Lower leg skin (tissue), 4 donors: ENCODE measurements at places on chromosomes 4 and X. TPM values are rescaled to one million over a fixed set of nuclear protein-coding genes. Genes with fewer than 3 reads are reported as not detected.

DNA sequence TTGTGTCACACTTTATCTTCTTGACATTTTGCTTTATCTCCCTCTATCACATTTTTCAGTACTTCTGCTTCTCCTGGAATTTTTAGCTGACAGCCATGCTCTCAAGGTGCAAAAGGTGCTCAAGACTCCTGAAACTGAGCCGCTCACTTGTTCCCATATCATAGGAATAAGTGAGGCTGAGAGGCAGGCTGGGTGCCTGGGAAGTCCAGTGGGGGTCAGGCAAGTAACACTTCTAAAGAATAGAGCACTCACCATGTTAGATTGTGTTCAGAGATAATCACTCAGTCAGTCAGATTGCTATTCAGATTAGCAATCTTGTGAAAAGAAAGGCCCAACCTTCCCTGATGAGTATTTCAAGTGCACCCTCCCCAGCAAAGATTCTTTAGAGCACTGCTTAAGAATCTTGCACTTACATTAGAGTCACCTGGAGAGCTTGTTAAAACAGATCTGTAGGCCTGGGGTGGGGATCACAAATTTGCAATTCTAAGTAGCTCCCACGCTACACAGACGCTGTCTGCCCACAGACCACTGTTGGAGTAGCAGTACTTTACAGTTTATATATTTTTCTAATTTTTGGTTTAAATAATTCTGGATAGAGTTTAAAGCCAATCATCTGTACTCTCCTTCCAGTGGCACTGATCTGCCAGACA lies 23.1 kb upstream of the LRAT start:
- DNase-seq = no peak

GRCh38 chrX:35289952-35290351 lies 347.4 kb downstream of the FAM47B start:
- no peak for DNase-seq

DNA sequence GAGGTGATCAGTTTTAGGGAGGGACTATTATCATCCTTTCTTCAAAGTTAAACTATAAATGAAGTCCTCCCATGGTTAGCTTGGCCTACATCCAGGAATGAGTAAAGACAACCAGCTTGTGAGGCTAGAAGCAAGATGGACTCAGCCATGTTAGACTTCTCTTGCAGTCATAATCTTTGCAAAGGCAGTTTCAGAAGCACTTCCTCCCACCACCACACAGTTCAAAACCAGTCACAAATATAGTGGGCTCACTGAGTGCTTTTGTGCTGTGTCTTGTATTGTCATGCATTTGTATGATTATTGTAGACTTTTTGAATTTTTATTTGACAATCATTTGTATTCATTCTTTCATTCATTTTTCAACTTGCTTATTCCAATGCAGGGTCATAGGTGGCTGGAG lies 204.5 kb downstream of the ZNF674 start:
- DNase-seq = no peak

GRCh38 chrX:46165411-46165810 lies 379.8 kb downstream of the ZNF674 start:
- DNase-seq = no peak

LYAR gene
- total RNA-seq = 5.9 TPM

GRCh38 chrX:153499876-153500275 lies 5.1 kb downstream of the BGN start:
- no peak for DNase-seq

TRIM2 gene
- total RNA-seq = 40.7 TPM

MSX1 gene
- 4.9 TPM for total RNA-seq

DNA sequence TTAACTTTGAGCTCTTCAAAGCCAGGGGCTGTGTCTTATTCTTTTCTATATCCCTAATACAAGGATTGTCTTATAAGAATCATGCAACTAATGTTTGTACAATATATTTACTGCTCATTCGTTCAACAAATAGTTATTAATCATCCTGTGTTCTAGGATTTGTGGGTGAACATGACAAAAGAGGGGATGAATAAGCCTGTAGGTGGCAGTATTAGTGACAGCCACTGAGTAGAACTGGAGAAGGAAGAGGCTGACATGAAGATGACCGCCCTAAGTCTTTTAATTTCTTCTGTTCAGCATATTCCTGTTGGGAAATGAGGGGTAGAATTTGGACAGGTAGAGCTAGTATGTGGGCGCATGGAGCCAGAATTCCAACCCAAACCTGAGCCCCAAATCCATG lies 11.9 kb upstream of the LINC00632 start:
- DNase-seq = no peak

DNA sequence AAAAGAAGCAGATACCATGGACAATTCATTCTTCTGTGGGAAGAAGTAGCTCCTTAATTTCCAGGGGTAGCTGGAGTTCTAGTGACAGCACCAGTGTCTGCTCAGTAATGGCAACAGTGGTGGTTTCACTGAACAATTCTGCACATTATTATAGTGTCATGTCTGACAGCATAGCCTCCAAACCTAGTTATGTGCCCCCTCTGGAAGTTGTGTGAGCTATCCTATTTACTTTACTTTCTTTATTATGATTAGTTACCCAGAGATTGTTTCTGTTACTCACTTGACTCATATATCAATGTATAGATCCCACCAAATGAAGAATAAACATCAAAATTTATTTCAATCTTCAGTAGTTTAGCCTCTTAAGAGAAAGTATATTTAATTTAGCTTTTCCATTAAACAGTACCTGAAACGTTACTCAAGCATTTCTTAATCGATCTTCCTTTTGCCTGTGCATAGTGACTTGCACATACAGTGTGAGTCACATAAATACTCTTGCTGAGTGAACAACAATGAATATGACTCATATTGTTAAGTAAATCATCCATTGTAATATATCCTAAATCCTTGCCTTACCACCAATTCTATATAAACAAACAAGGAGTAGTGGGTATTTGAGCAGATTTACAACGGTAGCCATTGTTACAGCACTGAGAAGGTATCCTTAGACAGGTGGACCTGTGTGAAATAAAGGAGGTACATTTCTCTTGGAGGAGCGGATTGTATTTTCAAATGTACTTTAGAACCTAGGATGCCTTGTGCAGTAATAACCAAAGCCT lies 534.7 kb downstream of the ANKRD50 start:
- DNase-seq = no peak

- no peak for DNase-seq
Measured at GRCh38 chrX:41352329-41352838, 18.4 kb downstream of the DDX3X start.

ZMAT1 gene
- total RNA-seq = 2.7 TPM

- DNase-seq = no peak
Measured at GRCh38 chr4:61938250-61938846, 738.2 kb downstream of the ADGRL3 start.

DNA sequence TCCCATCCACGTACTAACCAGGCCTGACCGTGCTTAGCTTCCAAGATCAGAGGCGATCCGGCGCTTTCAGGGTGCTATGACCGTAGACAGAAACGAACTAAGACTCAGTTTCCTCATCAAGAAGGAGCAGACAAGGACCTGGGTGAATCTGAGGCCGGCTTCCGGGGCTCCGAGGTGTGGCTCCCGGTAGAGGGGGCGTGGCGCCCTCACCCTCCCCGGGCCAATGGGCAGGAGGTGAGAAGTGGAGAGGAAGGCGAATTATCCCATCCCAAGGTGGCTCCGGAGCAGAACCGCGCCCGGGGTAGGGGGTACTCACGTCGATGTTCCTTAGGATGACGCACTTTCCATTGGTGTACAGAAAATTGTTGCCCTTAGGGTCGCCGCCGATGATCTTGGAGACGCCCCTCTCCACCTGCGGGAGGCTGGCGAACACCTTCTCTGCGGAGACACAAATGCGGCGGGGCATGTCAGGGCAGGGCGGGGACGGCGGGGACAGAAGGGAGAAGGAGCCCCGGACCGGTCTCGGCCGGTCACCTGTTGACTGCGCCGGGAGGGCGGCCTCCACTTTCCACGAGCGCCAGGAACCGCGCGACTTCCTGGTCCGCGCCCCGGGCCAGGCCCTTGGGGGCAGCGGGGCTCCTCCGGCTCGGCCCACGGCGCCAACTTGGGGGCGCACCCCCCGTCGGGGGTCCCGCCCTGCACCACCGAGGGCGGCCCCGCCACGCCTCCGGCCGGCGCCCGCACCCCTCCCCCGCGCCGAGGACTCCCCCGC lies 616 bp downstream of the WDR1 start:
- DNase-seq = no peak

CXCR3 gene
- not detected for total RNA-seq

GRCh38 chr4:184740980-184741391 lies 7.1 kb upstream of the CENPU start:
- DNase-seq = no peak

DNA sequence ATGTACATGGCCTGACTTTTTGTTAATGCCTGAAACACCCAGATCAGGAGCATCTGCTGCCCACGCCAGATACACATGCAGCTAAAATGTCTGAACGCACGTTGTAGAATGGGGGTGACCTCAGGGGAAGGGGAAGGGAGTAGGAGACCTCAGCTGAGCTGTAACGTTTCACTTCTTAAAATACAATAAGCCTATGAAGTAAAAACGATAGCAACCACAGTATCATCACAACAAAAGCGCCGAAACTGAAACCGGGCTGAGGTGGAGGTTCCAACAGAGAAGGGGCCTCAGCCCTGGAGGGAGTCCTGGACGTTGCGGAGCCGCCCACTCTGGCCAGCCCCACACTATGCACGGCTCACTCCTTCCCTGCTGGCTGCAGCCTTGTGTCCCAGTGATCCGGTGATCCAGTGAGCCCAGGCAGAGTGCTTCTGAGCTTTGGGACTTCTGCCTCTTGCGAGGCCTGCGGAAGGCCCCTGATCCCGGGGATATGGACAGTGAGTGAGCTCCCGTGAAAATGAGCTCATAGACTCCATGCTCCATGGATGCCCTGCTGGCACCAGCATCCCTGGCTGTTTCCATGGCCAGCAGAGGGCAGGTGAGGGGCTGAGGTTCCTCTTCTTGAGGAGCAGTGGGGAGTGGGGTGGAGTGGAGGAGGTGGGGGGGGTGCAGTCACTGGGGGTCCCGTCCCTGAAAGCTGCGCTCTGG lies 52.0 kb downstream of the HMX1 start:
- no peak for DNase-seq

- no peak for DNase-seq
Measured at GRCh38 chr4:3656416-3657356, 109.5 kb upstream of the ADRA2C start.

GRCh38 chr4:111934314-111934713 lies 210.9 kb upstream of the FAM241A start:
- no peak for DNase-seq

DNA sequence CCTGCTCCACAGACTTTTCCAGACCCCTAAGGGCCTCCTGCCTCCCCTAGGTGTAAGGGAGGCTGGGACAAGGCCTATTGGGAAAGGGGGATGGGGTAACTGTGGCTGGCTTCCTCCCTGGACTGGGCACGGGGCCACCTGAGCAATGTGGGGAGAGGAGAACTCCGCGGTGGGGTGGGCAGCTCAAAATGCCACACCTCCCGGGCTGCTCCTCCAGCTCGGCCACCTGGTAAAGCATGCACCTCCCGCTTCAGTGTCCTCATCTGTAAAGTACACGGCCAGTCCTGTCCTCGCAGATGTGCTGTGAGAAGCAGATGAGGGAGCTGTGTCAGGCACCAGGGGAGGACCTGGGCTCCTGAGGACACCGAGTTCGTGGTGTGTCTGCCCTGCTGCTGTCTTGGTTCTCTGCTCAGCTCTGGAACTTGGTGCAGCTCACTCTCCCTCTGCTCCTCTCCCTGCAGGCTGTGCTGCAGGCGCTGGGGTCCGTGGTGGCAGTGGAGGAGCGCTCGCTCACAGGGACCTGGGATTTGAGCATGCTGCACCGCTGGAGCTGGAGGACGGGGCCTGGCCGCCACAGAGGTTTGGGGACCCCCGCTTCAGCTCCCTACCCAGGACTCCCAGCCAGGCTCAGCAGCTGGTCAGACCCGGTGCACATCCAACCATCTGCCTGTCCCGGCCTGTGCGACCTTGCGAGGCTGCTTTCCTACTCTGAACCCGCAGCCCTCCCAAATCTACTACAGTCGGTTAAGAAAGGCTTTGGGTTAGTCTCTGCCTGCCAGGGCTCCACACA lies 20.8 kb upstream of the MRFAP1 start:
- DNase-seq = no peak

CHRDL1 gene
- total RNA-seq = 17.8 TPM

STATH gene
- not detected for total RNA-seq

GRCh38 chrX:3167771-3168170 lies 126.5 kb downstream of the ARSF start:
- no peak for DNase-seq

- no peak for DNase-seq
Measured at GRCh38 chr4:78168029-78168428, 110.9 kb downstream of the FRAS1 start.

CEP44 gene
- 32.5 TPM for total RNA-seq

- DNase-seq = no peak
Measured at GRCh38 chrX:19334945-19335626, 8.6 kb upstream of the PDHA1 start.

- DNase-seq = no peak
Measured at GRCh38 chr4:103098756-103099440, 736 bp downstream of the BDH2 start.

- DNase-seq = no peak
Measured at GRCh38 chr4:150680651-150681050, 98.7 kb downstream of the MAB21L2 start.

HDX gene
- total RNA-seq = 0.42 TPM

CAMK2D gene
- 31.2 TPM for total RNA-seq

DNA sequence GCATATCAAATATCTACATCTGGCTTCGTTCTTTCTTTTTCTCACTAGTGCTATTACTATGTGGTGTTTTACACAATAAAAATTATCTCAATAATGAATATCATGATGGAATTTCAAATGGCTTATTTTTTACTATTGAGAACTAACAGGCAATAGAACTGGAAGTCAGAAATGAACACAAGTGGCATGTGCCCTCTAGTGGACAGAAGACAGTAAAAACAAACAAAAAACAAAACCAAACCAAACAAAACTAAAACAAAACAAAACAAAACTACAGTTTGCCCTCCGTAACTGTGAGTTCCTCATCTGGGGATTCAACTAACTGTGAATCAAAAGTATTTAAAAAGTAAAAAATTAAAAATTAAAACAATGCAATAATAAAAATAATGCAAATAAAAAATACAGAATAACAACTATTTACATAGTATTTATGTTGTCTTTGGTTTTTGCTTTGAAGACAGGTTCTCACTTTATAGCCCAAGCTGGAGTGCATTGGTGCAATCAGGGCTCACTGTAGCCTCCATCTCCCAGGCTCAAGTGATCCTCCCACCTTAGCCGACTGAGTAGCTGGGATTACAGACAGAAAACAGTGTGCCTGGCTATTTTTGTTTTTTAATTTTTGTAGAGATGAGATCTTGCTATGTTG lies 195.6 kb upstream of the TACR3 start:
- DNase-seq = no peak
